ENCODE measurements at places on chromosomes 7 and 10.

DNA sequence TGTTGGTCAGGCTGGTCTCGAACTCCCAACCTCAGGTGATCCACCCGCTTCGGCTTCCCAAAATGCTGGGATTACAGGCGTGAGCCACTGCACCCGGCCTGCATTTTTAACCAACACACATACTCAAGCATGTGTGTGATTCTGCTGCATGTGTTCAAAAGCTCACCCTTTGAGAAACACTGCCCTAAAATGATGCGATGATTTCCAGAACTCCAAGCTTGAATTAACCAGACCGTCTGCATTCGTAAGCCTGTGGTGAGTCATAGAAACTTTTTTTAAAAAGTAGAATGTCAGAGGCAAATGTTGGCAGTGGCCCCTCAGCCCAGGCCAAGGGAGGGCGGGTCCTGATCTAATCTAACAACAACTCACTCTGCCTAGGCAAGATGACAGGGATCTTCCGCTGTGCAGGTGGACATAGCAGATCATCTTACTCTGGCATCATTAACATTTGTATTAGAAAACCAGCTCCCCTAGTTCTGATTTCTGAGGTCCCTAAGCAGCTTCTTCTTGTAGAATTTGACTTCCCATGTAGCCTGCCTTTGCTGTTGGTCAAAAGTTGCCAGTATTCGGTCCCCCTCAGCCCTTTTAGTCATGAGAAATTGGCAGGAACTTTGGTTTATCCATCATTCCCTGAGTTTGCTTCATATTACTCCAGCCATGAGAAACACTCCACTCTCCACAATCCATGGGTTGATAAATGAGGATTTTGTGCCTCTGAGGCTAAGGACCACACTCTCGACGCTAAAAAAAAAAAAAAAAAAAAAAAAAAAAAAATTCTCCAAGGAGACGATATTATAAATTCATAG lies 190.4 kb downstream of the SKIDA1 start:
- DNase-seq, result no peak

- DNase-seq, result no peak
Measured at GRCh38 chr7:137074391-137075030, 206.1 kb downstream of the CHRM2 start.

DNA sequence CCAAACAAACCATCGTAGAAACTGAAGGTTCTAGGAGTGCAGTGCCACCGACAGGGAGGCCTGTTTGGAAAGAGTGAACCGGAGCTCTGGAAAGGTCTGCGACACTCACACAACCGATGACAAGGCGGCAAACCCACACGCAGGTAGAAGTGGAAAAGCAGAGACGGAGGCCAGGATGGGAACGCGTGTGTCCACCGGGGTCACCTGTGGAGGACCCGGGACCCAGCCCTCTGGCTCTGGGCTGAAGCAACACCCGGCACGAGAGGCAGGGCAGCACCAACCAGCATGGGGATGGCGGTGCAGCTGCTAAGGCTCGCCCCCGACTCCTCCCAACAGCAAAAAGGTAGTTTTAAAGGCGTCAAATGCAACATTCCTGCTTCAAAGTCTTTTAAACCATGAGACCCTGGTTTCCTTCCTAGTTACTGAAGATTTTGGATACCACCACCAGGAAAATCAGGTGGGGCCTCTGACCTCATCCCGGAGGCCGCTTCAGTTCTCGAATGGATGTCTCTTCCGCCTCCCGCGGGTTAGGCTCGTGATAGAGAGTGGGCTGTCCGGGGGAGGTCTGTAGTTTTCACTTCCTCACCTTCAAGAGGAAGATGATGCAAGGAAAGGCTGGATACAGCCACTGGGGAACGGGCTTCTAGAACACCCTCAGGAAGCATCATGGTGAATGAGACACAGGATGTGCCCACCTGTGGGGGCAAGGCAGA lies 115.5 kb downstream of the SMURF1 start:
- no peak for DNase-seq

DNA sequence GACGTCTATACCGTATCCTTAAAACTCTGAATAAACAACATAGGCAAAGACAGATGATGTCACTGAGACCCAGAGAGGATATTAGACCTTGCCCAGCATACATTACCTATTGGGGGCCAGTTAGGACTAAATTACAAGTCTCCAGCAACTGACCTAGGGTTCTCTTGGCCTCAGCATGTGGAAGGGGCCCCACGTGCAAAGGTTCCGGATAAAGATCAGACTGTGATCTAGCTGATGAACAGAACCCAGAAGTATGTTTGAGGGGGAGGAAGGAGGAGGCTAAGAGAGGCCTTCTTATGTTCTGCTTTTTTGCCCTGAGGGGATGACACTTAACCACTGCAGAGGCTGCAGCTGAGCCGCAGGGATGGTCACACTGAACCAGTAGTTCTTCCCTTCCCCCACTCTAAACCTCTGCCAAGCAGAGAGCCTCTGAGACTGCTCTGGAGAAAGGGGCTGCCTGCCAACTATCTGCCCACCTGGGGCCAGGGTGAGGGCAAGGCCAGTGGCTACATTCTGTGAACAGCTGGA lies 24.0 kb upstream of the KMT2C start:
- DNase-seq, result no peak

- no peak for DNase-seq
Measured at GRCh38 chr10:61899069-61899531, 2.4 kb upstream of the ARID5B start.

- DNase-seq, result no peak
Measured at GRCh38 chr7:43576241-43576640, 6.7 kb upstream of the STK17A start.

- no peak for DNase-seq
Measured at GRCh38 chr7:83643012-83643411, 5.9 kb downstream of the SEMA3E start.

DNA sequence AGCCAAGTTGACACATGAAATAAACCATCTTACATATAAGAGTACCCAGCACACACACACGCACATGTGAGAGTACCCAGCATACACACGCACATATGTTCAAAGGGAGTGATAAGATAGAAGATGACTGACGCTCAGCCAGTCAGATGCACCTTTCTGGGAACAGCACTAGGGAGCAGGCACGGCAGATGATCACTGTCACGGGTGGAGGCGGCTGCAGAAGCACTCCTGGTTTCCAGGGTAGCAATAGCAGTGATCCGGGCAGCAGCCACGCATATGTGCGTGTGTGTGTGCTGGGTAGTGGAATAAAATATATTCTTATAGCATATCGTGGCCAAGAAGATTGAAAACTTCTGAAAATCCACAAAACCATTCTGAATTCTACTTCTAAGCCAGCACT lies 85.8 kb upstream of the NAMPT start:
- no peak for DNase-seq

- no peak for DNase-seq
Measured at GRCh38 chr10:5585517-5586206, 60.9 kb downstream of the CALML3 start.

- peak; percentile 26 for DNase-seq
Measured at GRCh38 chr10:28367929-28368484, 65.1 kb upstream of the MPP7 start.

GRCh38 chr7:80918399-80918798 lies 452 bp downstream of the SEMA3C start:
- DNase-seq, result no peak

- DNase-seq, result no peak
Measured at GRCh38 chr7:4958477-4959301, at the start of gene MMD2. TSS of gene MMD2 (minus strand) at chr7:4959187. CDS start at chr7:4959017, 170 bp downstream.

DNA sequence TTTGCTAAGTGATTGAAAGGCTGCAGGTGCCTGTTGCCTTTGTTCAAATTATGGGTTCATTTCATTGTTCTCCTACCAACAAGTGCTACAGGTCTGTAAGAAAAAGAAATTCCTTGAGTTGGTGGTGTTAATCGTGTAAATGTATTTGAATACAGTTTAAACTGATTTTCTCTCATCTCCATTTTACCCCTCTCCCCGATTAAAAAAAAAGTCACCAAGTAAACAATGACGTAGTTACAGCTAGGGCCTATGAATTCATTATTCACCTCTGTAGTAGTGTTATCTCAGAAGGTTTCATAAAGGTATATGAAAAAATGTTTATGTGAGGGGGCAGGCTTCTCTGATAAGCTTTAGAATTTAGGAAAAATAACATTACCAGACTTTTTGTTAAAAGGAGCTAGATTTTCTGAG lies 1.1 kb downstream of the REEP3 start:
- no peak for DNase-seq

DNA sequence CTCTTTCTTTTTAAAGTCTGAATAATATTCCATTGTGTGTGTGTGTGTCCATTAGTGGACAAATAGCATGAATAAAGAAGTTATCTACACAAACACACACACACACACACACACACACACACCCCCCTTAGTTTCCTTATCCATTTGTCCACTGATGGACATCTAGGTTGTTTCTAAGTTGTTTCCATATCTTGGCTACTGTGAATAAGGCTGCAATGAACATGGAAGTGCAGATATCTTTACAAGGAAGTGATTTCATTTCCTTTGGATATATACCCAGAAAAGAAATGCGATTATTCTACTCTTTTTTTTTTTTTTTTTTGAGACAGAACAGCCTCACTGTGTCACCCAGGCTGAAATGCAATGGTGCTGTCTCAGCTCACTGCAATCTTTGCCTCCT lies 113.5 kb downstream of the MBL2 start:
- no peak for DNase-seq

- DNase-seq, result no peak
Measured at GRCh38 chr10:102624751-102625645, 19.3 kb upstream of the TRIM8 start.

GRCh38 chr10:35413985-35414861 lies 77.9 kb downstream of the CCNY start:
- peak; percentile 17 for DNase-seq

- DNase-seq, result no peak
Measured at GRCh38 chr10:63114031-63114814, 18.9 kb upstream of the NRBF2 start.

GRCh38 chr7:140176122-140176701 lies 571 bp downstream of the KDM7A start:
- no peak for DNase-seq

GRCh38 chr7:131933751-131934289 lies 377.4 kb upstream of the PODXL start:
- DNase-seq, result no peak

DNA sequence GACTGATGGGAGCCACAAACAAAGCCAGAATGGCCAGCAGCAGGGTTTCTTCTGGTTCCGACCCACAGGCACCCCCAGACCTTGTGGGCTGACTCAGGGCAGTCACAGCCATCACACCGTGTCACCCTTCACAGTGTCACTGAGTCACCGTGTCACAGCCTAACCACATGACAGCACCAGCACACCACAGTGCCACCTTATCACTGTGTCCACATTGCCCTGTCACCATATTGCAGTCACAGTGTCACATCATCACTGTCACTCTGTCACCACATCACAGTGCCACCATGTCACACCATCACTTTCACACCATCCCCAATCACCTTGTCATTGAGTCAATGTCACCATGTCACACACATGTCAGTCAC lies 77.0 kb downstream of the OAT start:
- DNase-seq, result no peak

DNA sequence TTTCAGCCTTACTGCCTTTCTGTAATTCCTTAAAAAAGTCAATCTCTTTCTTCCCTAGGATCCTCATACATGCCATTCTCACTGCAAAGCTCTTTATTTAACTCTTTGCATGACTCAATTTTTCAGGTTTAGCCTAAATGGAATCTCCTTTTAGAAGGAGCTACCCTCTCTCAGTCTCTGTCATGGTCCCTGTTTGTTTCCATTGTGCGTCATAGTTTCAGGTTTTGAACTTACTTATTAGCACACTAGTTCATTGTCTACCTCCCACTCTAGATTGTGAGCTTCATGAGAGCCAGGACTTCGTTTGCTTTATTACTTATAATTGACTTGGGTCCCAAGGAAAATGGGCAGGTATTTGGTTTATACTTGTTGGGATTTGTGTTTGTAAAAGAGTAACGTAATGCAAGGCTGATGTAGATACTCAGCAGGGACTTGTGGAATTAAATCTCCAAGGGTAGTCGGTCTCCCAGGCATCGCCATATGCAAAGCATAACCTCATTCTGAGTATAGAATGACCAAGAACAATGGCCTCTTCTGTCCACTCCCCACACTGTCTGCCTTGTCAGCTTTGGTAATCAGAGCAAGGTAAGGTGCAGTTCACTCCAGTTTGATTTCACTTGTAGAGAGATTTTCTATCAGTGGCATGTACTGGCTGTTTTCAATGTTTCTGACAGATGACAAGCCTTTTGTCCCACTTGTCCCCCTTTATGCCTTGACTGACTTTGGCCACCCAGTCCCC lies 252.0 kb downstream of the SORCS3 start:
- no peak for DNase-seq

DNA sequence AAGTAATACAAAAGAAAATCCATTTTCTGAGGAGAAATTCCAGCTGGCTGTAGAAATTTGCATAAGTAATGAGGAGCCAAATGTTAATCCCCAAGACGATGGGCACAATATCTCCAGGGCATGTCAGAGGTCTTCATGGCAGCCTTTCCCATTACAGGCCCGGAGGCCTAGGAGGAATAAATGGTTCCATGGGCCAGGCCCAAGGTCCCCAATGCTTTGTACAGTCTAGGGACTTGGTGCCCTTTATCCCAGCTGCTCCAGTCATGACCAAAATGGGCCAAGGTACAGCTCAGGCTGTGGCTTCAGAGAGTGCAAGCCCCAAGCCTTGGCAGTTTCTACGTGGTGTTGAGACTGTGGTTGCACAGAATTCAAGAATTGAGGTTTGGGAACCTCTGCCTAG lies 182.5 kb downstream of the GPR158 start:
- DNase-seq, result no peak

All from stimulated activated CD8-positive, alpha-beta memory T cell treated with anti-CD3 and anti-CD28 coated beads, Interleukin-4, amount 100 ng/mL, for 24 hours (primary cell).